ENCODE measurements at places on chromosomes 2 and 18.
A peak's percentile ranks its signal among the peaks of the same experiment; 100 is the strongest.

GRCh38 chr18:8747440-8747937 is 42.1 kb downstream of the MTCL1 start:
- DNase-seq: no peak

- no peak for DNase-seq
Measured at GRCh38 chr2:3197308-3197707, 180.3 kb downstream of the EIPR1 start.

DNA sequence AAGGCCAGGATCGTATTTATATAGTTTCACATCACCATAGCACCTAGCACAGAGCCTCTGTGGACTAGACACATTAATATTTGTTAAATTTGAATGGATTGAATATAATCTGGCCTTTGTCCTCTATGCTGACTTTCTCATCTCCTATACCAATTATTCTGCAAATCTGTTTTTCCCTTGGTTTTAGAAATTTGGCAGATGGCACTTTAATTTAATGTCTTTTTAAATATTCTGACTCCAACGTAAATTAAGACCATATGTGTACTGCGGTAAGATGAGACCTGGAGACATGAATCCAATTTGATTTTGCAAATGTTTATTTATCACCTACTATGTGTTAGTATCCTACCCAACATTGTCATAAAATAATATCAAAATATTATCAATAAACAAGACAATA is 1281.9 kb upstream of the PIK3C3 start:
- no peak for DNase-seq

DNA sequence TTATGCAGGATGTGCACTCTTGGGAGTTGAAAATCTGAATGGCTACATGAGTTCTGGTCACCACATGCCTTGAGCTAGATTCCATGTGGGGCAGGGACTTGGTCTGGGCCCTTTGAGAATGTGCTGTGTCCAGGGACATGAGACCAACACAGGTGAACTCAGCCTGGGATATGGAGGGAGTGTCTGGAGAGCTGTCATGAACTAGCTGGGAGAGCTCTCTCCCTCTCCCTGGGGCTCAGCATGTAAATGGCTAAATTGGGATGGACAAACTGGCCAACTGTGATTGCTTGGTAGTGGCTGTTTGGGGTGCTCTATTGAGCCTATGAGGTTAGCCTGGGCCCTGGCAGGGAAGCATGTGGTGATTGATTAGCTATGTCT is 105.1 kb upstream of the HS6ST1 start:
- DNase-seq: no peak

DNA sequence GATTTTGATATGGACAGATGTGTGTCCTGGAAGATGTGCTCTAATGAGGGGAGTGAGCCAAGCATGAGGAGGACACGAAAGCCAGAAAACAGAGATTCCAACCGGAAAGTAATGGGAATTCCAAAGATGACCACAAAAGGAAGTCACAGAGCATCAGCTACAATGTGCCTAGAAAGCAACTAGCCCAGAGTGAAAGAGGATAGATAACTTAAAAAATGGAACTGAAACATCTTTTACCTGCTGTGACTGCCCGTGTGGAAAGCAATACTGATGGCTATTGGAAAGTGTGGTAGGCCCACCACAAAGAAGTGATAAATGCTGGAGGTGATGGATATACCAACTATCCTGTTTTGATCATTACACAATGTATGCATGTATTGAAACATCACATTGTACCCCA is 21.6 kb downstream of the DNMT3A start:
- DNase-seq: no peak

DNA sequence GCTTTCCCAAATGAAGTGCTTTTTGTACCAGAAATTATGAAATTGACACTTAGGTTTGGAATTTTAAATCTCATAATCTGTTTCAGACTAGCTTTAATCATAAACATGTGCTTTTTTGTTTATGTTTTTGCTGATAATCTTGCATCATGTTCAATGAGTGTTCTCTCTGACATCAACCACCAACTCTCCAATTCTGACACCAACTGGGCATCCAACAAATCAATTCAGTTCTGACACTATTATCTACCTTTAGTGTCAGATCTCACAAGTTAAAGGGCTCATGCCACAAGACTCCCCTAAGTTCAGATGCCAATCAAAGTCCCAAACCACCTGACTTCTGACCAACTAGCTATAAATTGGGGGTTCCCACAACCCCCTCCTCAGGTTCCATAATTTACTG is 19.6 kb downstream of the PELI1 start:
- DNase-seq: no peak

- no peak for DNase-seq
Measured at GRCh38 chr2:120831891-120832290, 96.2 kb downstream of the GLI2 start.

- no peak for DNase-seq
Measured at GRCh38 chr2:212314680-212315079, 223.9 kb downstream of the ERBB4 start.

GRCh38 chr2:75453384-75454240 is 107.1 kb downstream of the EVA1A start:
- DNase-seq: no peak

DNA sequence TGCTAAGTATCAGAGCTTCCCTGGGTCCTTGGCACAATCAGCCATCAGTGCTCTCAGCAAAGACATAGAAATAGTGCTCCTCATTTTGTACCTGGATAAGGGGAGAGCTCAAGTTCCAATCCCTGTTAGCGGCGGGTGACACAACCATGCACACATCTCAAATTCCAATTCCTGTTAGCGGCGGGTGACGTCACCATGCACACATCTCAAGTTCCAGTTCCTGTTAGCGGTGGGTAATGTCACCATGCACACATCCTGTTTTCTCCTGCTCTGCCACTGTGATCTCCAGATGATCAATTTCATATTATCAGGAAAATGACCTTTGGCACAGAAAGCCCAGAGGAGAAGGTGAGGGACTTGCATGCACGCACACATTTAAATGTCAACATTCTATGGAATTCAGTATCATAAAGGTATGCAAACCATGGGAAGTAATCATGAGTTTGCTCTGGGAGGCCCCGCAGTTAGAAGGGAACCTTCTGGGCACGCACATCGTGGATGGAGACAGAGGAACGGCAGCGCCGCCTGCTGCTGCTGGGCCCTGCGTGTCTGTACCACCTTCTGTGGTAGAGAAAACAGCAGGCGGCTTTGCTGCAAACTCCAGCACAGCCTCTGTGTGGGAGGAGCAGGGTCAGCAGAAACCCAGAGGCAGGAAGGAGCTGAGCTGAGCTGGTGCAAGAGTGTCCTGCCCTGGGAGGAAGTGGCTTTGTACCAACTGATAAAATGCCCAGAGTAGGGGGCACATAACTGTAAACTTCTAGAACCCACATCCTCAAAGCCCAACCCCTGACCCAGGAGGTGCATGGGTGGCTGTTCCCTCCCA is 77.8 kb downstream of the MBP start:
- DNase-seq: peak; percentile 77

DNA sequence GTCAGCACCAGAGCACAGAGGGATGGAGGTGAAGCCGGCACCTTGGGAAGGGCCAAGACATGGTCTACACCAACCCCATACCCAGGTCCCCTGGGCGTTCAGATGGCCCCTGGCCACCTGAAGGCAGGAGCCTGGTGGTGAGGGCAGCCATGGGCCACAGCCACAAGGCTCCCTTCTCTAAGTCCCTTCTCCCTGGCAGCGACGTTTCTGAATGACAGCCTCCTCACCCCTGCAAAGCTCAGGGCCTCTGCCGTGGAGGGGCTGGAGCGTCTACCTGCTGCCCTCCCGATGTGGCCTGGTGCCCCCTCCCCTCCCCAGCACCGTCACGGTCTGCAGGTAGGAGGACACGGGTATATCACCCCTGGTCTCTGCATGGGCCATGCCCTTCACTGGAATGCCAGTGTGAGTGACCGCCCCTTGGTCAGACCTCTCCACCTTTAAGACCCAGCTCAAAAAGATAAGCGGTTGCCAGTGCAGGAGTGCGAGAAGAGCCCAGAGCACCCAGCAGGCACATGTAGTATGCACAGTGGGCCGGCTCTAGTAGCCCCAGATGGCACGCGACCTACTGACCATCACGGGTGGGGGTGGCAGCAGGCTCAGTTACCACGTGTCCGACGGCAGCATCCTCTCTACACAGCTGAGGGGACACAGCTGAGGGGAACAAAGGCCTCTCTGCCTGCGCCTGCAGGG is 46.6 kb downstream of the HS6ST1 start:
- no peak for DNase-seq

GRCh38 chr18:37935086-37935485 is 369.5 kb upstream of the CELF4 start:
- DNase-seq: no peak

GRCh38 chr18:67232991-67233390 is 283.5 kb downstream of the DSEL start:
- no peak for DNase-seq

- peak; percentile 92 for DNase-seq
Measured at GRCh38 chr2:25314514-25315315, 27.0 kb downstream of the DNMT3A start.

- no peak for DNase-seq
Measured at GRCh38 chr2:65586516-65586915, 154.1 kb upstream of the SPRED2 start.

DNA sequence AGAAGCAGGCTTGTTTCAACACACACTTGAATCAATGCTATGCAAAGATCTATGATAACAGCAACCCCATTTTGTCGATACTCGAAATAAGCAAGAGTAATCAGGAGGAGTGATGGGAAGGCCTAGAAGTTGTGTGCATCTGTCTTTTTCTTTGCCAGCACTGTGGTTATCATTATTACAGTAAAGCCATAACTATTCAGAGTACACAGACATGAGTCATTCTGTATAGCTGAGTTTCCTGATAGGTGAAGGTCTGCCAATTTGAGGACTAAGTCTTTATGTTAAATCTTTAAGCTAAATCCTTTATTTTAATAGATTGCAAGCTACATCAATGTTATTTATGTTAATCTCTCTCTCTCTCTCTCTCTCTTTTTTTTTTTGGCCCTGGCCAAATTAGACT is 1344.4 kb upstream of the CELF4 start:
- no peak for DNase-seq

DNA sequence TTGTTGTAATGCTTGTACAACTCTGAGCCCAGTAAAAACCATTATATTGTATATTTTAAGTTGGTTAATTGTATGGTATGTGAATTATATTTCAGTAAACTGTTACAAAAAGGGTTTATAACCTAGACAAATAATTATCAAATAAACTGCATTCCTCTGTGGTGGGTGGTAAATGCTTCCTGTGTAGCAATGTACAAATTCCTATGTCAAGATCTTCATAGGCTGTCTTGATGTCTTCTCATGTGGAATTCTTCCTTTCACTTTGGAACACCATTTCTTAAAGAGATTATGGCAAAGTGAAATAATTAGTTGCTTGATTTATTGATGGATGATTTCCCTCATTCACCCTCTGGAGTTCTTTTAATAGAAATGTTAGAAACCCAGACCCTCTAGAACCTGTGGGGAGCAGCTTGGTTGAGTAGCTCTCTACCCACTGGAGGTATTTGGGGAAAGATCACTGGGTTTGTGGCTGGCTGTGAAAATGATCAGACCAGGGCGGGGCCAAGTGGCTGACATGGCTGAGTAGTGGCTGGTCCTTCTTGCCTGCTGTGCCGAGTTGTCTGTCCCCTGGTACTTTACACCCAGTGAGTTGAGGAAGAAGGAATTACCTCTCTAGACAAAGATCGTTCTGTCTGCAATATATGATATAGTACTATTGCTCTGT is 22.4 kb upstream of the MGAT5 start:
- DNase-seq: no peak

DNA sequence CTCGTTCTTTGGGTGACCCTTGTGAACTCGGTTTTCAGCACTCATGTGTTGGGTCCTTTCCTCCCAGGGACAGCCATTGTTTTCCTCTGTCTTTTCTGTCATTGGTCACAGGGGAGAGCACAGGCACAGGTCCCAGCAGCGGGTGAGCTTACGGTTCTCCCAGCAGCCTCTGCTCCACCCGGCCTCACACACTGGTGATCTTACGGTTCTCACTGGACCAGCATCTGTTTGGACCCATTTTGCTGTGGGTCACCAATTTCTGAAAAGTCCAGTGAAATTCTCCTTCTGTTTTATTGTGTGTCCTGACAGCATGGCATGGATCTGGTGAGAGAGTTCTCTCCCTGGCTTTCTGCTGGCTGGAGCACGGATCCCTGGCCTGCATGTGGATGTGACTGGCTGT is 49.8 kb upstream of the ANKRD62 start:
- no peak for DNase-seq

DNA sequence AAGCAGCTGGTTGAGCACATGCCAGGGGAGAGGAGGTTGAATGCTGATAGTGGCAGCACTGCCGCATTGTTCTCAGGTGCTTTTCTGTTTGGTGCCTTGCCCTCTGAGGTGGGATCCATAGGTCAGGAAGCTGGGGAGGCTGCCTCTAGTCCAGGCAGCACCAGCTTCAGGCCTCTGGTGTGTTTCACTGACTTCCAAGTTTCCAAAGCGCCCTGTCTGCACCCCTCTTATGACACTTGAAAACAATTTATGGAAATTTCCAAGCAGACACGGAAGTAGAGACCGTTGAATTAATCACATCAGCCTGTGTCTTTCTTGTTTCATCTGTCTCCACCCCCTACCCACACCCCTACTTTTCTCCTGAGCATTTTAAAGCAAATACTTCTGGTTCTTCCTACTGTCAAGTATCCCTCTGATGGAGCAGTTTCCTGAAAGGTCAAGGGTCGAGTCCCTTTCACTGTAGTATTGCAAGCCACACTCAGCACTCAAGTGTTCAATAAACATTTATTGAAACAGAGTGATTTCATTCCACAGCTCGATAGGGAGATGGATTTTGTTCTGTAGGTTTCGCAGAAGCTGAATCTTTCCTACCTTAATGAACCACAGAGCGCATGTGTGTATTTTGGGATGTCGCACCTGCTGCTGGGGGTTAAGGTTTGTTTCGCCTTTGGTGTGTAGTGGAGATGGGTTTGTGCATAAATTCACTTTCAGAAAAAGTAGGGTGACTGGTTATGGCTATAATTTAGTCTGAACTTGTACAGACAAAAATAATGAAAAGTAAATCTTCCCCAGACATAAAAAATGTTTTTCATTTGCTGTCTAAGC is 21.4 kb downstream of the DGKD start:
- DNase-seq: no peak

Data from stimulated activated CD4-positive, alpha-beta T cell treated with anti-CD3 and anti-CD28 coated beads, Interleukin-2, amount 100 ng/mL, for 24 hours (primary cell).